ENCODE measurements at places on chromosomes 5 and 9.

GRCh38 chr5:93428868-93429267 lies 152.2 kb downstream of the NR2F1-AS1 start:
- no peak for DNase-seq

DNA sequence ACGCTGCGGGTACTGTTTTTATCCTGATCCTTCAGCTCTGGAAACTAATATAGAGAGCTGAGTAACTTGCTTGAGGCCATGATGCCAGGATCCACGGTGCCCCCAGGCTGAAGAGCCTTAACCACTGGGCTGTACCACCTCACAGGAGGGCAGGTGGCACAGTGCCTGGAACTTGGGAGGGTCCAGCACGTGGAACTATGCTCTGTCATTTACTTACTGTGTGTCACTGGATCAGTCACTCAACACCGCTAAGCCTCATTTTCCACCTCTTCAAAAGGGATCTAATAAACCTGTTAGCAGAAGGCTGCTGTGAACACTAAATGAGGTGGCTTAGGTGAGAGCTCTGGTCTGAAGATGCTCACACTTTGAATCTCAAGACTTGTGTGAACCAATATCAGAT lies 29.6 kb downstream of the KCNIP1 start:
- DNase-seq, result no peak

DNA sequence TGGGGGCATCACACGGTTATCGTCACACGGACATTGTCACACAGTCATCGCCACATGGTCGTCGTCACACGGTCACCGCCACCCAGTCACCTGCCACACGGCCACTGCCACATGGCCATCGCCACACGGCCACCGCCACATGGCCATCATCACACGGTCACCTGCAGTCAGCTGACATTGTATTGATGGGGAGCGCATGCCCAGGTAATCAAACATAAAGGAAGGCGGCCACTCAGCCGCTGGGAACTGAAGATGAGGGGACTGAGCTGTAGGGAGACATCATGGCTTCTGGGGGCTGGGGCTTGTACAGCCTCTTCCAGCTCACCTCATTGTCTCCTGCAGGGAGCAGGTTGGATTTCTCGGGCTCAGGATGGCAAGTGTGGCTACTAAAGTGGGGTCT lies 49.2 kb downstream of the MRPL36 start:
- no peak for DNase-seq

DNA sequence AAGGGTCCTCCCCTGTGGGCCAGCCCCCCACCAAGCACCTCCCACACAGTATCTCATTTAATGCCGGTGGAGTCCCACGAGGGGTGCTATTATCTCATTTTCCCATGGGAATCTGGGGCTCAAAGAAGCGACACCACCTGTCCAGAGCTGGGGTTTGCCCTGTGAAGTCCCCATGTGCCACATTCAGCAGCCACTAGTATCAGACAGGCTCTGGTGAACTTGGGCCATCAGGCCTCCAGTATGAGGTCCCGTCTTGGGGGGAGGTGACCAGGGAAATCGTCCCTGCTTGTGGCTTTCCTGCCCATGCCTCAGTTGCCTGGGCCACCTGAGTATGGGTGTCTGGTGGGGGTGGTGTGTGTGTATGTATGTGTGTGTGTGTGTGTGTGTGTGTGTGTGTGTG lies 222.7 kb downstream of the PBX3 start:
- no peak for DNase-seq

All from inflammatory macrophage (primary cell).